ENCODE measurements at places on chromosomes 12 and 14.

GRCh38 chr12:116539361-116539771 is 19.8 kb upstream of the MAP1LC3B2 start:
- no peak for DNase-seq

GRCh38 chr12:118846416-118846815 is 134.9 kb upstream of the SRRM4 start:
- DNase-seq = no peak

DNA sequence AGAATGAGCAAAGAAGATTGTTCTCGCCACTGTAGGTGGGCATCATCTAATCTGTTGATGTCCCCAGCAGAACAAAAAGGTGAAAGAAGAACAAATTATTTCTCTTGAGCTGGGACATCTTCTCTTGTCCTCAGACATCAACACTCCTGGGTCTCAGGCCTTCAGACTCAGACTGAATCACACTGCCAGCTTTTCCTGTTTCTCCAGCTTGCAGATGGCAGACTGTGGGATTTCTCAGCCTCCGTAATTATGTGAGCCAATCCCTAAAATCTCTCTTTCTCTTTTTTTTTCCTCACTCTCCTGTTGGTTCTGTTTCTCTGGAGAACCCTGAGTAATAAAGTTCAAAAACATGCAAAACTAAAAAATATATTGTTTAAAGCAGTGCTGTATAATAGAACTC is 3.7 kb upstream of the TMPRSS12 start:
- no peak for DNase-seq

DNA sequence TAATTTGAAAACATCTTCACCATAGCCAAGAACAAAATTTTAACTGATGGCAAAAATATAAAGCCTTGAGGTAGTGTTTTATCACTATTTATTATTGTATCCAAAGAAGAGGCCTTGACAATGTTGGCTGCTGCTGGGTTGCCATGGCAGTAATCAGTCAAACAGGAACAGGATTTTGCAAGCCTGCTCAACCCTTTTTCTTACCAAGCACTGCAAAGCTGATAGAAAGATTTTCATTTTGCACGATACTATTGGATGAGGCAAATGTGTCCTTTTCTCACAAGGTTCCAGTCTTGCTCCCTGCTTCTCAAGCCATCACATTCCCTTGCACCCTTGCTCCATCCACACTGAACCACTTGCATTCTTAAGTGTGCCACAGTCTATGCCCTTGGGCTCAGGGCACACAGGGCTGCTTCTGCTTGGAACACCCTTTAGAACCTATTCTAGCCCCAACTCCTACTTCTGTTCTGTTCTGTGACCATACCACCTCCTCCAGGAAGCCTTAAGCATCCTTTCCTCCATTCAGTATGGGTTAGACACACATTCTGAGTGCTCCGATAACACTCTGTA is 76.5 kb upstream of the AMIGO2 start:
- peak; percentile 27 for DNase-seq

GRCh38 chr12:90163975-90164374 is 455.3 kb upstream of the ATP2B1 start:
- no peak for DNase-seq

DNA sequence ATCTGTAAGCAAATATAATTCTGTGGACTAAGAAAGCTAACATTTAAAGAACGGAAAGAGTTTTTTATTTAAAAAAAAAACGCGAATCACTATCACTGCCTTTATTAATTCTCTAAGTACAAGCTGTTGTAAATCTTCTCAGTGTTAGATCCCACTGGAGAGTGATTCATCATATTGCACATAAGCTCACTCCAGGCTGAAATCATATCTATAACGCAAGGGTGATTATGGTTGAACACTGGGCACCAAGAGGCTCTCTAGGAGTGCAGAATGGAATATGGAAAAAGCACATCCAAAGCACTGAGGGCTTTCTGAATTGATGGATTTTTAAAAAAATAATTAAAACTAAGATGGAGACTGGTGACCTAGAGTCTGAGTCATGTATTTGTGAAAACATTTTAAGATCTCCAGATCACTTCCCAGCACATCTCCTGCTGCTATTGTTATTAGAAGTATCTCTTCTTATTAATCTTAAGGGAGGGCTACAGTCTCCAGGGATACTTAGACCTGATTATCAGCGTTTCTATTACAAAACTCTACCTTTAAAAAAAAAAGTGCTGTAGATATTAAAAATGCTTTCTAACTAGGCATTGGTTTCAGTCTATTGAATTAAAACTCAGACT is 1106.8 kb downstream of the AACS start:
- no peak for DNase-seq

DNA sequence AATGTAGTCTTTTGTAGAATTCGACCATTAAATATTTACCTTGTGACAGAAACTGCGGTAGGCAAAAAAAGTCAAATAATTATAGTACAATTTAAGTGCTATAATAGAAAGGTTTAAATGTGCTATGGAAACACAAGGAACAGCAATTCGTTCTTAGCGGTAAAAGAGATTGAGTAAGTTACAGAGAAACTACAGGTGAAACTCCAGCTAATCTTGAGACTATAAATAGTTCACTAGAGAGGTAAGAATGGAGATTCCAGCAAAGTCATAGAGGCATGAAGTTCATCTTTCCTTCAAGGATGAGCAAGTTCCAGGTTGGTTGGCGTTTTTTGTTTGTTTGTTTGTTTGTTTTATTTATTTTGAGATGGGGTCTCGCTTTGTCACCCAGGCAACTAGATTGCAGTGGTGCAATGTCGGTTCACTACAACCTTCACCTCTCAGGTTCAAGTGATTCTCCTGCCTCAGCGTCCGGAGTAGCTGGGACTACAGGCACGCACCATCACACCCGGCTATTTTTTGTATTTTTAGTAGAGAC is 878 bp upstream of the R3HDM2 start:
- no peak for DNase-seq

DNA sequence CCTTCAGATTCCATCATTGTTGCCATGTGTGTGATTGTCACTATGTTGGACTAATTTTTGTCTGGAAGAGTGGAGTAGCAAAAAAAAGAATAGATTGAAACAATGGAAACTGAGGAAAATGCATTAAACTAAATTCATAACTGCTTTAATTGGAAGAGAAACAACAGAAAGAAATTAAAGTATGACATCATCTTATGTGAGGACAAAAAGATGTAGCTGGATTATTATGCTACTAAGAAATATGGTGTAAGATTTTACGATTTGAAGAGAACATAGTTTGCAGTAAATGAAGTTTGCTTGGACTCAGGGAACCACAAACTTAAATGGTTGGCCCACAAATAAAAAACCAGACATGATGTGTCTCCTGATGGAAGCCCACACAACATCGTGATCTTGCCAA is 76.8 kb downstream of the PRKCH start:
- DNase-seq = no peak

- DNase-seq = no peak
Observed at GRCh38 chr12:117774941-117775775, 193.6 kb downstream of the KSR2 start.

GRCh38 chr12:34292736-34293625 is 270.7 kb downstream of the ALG10 start:
- DNase-seq = no peak

DNA sequence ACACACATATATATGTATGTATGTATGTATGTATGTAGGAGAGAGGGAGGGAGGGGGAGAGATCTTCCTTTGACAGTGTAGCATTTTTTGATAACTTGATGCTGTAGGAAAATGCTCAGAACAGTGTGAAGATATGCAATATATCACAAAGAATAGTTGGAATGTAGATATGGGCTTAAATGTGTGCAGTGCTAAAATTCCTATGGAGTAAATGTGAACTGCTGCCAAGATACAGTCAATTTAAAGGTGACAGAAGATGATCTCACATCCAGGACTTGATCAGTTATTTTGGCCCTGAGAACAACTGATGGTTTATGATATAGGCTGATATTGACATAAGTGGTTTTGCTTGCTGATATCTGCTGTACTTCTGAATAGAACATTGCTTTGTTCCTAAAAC is 84.2 kb downstream of the DAAM1 start:
- no peak for DNase-seq

DNA sequence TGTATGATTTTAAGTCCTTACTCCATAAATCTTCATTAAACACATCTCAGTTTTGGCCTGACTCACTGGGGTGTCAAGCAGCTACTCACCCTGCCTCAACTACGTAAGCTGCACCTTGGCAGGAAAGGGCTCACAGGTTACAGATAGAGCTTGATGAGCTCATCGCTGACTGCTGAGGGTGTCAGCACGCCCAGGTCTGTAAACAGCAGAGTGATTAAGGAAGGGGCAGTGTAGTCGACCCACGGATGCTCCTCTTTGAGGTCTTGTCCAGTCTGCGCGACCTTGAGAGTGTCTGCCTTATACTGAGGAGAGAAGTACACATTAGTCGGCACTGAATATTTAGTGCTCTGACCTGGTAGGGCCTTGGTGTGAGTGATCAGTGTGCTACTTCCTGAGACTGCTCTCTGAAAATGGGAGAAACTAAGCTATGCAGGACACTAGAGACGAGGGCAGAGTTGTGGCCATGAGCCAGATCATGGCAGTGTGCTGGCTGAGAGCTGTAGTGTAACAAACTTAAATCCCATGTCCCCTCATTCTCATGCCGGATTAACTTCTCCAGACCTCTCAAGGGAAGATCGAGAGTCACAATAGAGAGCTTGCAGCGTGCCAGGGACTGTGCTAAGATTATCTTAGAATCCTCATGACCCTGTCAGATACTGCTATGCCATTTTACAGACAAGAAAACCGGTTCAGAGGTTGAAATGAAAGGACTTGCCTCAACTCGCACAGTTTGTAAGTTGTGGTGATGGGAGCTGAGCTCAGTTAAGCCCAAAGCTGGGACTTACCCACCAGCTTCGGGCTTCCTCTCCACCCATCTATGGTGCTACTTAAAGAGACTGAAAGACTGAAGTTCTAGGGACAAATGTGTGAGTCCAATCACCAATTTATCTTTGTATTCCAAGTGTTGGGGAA is 11.6 kb downstream of the EIF2B1 start:
- DNase-seq = no peak

DNA sequence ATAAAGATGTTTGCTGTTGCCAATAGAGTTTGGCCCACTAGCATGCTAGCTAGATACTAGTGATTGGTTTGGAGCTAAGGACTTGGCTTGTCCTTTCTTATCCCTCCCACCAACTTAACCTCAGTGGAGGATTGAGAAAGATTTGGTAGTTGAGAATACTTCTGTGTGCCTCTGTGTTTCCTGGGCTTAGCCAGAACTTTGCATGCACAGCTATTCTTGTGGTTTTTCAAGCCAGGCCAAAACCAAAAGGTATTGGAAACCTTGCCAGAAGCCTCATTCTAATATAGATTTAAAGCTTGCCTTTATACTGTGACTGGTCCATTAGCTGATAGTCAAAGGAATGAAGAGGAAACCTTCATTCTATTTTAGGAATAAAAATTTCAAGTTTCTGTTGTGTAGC is 188.5 kb downstream of the CCDC91 start:
- no peak for DNase-seq

DNA sequence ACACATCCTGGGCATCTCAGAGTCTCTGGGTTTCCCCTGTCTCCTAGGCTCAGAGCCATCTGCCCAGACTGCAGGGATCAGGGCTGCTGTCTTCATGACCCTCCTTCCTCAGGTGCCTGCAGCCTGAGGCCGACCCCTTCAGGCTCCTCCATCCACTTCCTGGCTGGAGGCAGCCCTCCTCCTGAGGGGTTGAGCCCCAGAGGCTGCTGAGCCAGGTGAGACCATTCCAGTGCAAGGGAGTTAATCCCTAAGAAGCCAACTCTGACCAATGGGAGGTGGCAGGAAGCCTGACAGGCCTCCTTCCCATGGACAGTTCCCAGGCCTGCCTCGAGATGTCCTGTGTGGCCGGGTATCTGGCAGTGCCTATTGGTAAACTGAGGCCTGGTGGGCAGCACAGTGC is 8.4 kb upstream of the PPP4R4 start:
- DNase-seq = no peak

DNA sequence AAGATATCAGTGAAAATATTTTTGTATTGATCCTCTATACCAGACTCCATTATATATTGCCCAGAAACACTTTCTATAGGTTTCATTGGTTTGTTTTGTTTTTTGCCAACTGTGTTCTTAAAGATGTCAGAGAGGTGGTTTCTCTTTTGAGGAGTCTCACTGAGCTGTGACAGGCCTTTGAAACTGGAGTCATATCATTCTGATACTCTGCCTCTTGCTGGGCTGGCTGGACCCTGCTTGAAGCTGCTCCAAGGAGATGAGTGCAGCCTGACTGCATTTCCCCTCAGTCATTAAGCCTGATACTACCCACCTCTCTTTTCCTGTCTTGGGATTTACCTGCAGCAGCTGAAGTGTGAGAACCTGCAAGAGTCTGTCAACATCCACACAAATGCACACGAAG is 16.4 kb upstream of the TAS2R30 start:
- no peak for DNase-seq

DNA sequence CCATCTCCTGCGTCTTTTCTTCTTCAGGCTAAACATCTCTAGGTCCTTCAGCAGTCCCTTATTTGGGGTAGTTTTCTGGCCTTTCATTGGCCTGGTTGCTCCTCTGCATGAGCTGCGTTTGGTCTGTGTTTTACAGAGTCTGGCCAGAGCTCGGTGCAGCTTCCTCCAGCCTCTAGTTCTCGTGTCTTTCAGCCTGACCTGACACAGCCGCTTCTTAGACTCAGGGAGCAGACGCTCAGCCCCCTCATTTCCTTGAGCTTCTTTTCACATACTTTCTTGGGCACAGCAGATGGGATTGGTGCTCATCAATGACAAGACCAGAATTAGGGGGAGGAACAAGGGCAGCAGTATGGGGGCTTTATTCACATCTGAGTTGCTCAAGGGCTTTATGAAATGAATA is 13.6 kb upstream of the GSG1 start:
- DNase-seq = no peak

DNA sequence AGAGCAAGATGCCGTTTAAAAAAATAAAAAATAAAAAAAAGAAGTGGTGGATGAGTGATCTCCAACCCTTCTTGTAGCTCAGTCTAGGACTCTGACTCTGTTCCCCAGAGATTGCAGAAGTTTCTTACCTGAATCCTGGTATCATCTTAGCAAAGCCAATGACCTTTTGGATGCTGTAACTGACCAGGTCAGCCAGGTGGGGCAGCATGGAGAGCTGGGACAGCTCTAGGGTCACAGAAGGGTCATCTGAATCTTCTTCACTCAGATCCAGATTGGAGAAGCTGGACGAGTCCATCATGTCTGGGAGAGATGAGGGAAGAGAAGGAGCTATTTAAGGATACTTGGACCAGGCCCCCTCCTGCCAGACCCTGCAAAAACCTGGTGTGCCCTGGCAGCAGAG is 35.8 kb upstream of the HDAC7 start:
- DNase-seq = no peak

- no peak for DNase-seq
Observed at GRCh38 chr12:125143491-125143890, 78.3 kb downstream of the AACS start.

GRCh38 chr12:75389061-75389460 is 1.8 kb upstream of the GLIPR1L2 start:
- DNase-seq = no peak

Measured in CD4-positive, alpha-beta T cell treated with Interleukin-17A for 1 hour (primary cell).